Right hindlimb (tissue), 1 donor: ENCODE measurements at places on chromosomes 2 and 18.
A peak's percentile ranks its signal among the peaks of the same experiment; 100 is the strongest.

DNA sequence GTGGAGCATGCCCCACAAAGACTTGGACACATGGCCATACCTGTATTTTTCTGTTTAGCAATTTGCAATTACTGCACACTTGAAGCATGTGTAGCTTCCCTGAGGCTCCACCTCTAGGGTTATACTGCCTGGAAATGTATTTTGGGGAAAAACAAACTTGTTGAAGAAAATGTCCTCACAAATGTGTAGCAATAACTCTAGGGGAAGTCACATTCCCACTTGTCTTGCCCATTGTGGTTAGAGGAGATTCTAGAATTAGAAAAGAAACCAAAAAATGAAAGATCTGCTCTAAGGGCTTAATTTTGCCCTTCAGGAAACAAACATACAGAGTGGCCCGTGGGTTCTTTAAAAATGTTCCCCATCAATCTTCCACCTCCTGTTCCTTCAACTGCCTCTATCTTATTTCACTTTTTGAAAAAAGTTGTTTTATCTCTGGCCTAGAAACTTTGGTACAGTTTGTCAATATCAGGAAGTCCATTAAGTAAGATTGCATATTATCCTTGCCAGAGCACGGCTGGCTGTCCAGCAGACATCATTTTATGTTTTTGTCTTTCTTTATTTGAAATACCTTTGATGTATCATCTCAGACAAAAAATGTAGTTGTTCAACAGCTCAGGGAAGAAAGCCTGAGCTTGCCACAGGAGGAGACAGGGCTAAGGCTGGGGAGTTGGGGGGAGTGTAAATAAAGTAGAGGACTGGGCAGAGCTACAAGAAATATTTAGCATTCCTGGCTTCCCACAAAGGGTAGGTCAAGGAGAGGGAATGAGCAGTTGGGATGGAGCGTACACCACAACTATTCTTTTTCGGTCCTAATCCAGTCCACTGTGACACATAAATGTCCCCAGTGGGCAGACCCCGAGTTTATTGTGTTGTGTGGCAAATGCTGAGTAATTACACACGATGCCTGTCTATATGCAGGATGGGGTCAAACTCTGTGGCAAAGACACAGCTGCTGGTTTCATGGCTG is 96.8 kb upstream of the CDC42EP3 start:
- peak; percentile 73 for DNase-seq

GRCh38 chr2:96601382-96602292 is 36.5 kb downstream of the KANSL3 start:
- DNase-seq = no peak

- peak; percentile 48 for DNase-seq
Observed at GRCh38 chr2:109516445-109517117, 97.2 kb downstream of the SEPTIN10 start.

DNA sequence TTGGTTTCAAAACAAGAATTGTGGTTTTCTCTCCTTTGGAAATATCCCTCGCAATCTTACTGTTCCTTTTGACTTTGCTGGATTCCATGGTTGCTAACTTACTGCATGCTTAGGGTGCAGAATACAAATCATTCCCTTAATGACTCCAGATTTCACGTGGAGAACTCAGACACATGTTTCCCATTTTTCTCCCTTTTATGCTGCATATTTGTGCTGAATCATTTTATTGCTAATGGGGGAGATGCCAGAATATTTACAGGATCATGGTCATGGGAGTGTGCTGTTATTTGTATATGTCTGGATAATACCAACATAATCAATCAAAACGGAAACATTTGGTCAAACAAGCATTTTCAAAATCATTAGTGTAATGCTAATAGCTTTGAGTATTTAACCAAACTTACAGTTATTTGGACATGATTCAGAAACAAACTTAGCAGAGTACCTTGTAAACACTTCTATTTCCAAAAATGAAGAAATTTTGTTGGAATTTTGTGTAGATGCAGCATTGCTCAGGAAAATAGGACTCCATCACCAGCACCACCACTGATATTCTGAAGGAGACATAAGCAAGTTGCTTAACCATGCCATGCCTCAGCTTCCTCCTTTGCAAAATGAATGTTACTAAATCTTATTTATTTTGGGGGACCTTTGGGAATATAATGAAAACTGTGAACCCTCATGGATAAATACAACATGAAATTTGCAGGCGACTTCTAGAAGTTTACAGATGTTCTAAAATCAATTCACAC is 122.5 kb upstream of the RND3 start:
- DNase-seq = no peak

DNA sequence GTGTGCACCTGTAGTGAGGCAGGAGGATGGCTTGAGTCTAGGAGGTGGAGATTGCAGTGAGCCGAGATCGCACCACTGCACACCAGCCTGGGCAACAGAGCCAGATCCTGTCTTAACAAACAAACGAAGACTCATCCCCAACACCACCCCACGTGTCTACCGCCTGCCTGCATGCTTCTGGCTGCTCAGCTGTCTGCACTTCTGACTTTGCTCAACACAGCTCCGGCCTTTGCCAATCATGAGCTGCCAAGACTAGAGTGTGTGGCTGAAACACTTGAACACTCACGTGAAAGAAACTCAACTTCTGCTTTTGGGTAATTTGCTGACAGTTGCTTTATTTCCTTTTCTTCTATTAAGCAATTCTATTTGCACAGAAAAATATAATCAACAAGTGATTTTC is 32.1 kb upstream of the SP3 start:
- DNase-seq = peak; percentile 67

GRCh38 chr2:74393525-74393924 is 13.4 kb upstream of the DCTN1 start:
- DNase-seq = no peak

GRCh38 chr2:73931531-73932500 is 5.1 kb downstream of the DGUOK start:
- DNase-seq = no peak

DNA sequence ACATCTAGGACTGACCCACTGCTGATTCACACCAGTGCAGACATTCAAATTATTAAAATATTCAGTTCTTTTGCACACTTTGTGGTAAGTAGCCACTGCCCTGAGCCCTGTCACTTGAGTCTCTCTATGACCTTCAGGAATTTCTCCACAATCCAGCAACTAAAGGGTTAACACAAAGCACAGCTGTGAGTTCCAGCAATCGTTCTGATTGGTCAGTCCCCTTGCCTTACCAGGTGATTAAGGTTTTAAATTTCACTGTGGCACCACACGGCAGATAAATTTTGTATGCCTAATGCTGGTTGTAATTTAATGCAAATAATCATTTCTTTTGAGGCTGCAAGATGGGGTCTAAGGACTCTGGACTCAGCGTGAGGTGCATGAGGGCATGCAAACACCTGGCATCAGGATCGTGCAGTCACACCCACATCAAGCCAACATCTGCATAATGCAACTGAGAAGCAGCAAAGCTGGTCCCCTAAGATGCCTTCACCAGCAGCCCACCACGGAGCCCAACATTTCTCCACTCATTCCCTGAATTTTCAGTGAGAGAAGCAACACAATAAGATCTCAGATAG is 36.6 kb downstream of the SLC14A1 start:
- DNase-seq = no peak

DNA sequence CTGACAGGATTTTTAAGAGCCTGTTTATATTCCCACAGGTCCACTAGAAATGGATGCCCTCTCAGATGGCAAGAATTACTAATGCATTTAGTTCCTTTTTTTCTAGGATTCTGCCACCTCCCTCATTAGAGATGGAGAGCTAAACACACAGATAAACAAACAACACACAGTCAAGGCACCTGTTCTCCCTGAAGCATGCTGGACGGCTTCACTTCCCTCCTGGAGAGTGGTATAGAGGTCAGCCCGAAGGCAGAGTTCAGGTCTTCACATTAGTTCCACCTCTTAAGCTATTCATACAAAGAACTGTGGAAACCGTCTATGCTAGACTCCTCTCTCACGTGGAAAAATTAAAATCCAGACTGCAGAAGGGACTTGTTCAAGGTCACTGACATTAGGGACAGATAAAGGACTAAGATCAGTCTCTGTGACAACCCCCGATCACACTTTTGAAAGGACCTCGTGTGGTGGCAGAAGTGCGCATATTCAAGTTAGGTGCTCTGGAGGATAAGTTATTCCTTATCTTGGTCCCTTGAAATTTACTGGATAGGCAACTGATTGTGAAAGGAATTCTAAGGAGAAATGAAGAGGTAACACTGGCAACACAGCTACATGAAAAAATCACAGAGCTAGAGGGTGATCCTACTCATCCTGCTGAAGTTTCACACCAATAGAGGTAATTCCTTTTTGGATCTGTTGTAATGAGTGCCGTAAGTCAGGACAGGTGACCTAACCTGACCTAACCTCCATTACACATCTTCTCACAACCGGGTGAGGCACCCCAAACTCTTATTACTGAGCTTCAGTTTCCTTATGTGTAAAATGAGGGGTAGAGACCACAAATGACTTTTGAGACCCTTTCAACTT is 75.1 kb downstream of the SPRED2 start:
- DNase-seq = no peak

DNA sequence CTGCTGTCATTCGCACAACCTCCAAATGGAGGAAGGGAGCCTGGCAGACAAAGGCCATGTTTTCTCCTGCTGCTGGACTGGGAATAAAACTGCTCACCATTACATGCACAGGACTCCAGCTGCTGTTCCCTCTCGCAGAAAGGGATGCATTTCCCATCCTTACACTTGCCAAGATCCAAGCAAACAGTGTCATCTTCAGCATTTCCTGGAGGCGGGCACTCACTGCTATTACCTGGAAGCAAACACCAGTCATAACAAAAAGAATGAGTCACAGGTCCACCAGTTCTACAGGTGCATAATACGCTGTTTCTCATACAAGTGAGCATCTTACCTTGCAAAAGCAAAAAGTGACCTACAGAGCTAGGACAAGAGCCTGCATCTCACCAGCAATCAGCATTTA is 22.7 kb downstream of the IAH1 start:
- no peak for DNase-seq

DNA sequence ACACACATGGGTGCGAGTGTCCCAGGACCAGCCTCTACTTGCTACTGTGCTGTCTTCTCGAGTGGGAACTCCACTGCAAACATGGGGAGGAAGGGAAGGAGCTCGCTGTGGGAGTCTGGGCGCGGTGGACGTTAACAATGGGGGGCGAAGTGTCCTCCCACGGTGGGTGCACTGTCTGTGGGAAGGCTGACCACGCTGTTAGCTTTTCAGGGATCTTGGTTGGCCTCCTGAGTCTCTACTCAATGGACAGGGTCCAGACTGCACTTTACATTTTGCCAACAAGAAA is 146.7 kb downstream of the MBP start:
- DNase-seq = peak; percentile 16

DNA sequence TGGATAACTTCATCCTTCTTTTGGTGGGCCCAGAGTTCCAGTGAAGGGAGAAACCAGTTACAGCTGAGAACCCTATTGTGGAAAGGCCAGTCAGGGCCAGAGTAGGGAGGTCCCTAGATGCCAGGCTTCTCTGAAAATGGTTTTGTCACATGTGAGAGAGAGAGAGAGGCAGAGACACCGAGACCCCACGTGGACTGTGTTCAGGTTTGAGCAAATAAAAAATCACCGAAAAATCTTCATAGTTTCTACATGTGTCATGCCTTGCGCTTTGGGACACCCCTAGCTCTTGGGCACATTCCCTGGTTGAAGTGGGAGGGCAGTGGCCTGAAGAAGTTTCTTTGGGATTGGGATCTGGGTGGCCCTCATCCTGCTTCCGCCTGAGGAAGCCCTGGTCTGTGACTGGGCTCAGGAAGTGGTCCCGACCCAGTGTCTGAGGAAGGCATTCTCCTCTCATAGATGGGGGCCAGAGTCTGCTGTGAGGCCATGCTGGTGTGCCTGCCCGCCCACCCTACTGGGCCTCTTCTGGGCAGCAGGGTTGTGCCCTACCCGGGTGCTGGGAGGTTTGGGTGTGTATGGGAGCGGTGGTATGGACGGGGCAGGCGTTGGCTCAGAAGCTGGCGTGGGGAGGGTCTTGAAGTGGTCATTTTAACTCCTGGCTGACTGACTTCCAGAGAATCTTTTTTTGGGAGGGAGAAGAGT is 16.1 kb downstream of the NCK2 start:
- no peak for DNase-seq

DNA sequence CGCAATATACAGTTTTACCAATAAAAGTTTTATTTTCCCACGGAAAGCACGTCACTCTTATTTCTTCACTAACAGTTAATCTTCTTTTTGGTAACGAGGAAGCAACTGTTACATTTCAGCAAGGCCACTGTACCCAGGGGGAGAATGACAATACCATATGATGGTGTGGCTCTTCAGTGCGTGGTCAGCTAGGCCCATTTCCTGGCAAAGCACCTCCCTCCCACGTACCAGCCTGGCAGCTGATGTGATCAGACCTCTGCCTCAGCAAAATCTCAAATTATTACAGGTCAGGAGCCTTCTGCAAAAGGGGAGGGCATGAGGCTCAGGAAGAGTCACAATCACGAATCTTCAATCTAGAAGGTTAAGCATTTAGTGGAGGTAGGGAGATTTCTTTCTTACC is 55.4 kb downstream of the KLF7 start:
- DNase-seq = no peak

- DNase-seq = no peak
Observed at GRCh38 chr2:104443145-104443544, 410.8 kb upstream of the POU3F3 start.

DNA sequence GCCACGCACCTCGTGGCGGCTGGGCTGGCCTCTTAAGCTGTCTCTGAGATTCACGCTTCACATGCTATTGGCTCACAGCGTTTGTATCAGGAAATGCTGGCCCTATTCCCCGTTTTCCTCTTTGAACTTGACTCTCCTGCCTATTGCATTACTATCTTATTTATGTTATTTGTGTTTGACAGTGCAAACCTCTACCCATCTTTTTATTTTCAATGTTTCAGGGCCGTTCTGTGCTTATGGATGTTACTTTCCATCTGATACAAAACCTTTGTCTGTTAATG is 149.9 kb upstream of the TWIST2 start:
- DNase-seq = no peak

DNA sequence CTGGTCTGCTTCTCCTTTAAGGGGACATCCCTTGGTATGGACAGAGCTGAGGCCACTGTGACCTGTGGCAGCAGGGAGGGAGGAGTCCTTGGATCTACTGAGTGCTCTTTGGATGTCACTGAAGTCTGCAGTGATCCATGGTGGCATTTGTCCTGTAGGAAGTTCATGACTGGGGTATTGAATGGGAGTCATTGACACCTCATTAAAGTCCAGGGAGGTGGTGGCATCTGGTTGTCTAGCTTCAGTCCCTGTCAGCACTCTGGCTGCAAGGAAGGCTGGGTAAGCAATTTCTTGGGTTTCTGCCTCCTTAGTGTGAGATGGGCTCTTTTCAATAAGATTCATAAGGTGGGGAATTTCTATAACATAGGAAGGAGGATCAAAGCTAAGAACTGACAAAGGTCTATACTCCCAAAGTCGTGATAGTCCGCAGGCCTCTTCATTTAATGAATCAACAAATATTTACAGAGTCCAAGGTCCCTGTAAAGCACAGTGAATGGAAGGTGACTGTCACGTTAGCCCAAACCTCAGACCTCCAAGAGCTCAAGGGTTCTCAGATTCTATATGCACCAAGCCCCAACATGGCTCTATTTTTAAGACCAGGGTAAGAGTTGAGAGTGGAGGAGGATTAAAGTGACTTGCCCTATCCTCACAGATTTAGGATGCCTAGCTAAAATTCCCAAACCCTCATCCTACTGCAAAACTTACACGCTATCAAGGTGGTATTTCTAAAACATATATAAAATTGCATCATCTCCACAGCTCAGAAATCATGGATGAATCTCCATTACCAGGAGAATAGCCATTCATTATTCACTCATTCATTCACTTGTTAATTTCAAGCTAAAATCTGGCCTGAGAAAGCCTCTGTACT is 40.2 kb downstream of the THNSL2 start:
- DNase-seq = no peak
